ENCODE measurements at places on chromosomes 13 and 19.

DNA sequence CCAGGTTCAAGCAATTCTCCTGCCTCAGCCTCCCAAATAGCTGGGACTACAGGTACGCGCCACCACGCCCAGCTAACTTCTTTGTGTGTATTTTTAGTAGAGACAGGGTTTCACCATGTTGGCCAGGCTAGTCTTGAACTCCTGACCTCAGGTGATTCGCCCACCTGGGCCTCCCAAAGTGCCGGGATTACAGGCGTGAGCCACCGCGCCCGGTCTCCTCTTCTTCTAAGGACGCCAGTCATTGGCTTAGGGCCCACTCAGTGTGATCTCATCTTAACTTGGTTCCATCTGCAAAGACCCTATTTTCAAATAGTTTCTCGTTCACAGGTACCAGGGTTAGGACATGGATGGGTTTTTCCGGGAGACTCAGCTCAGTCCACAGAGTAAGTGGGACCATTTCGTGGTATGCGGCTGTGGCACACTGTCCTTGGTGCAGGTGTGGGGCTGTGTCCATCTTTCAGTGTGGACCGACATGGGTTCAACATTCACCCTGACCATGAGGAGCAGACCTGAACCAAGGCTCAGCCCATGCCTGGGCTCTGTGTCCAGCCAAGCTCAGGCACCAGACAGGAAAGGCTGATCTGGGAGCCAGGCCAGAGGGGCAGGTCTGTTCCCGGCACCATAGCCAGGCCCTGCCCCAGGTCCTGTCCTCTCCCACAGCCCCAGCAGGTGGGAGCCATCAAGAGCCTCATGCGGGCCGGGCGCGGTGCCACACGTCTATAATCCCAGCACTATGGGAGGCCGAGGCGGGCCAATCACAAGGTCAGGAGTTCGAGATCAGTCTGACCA is 2.8 kb upstream of the MKNK2 start:
- no peak for DNase-seq

- DNase-seq, result no peak
Measured at GRCh38 chr13:36814465-36814864, 4.6 kb upstream of the RFXAP start.

- DNase-seq, result no peak
Measured at GRCh38 chr13:51000571-51001260, 91.1 kb downstream of the RNASEH2B start.

GRCh38 chr13:30725326-30726085 is 9.8 kb upstream of the ALOX5AP start:
- DNase-seq, result no peak

GRCh38 chr13:93249364-93250306 is 23.0 kb downstream of the GPC6 start:
- no peak for DNase-seq

DNA sequence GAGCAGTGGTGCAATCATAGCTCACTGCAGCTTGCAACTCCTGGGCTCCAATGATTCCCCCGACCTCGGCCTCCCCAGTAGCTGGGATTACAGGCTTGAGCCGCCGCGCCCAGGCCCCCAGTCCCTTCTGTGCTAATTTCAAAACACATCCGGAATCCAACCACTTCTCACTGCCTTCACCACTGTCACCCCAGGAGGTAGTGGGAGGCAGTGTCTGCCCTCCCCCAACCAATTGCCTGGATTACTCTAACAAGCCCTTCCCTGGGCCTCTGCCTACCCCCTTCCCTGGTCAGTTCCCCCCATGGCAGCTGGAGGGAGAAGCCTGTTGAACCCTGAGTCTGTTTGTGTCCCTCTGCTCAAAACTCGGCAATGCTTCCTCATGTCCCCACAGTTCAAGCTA is 2.3 kb downstream of the PRAM1 start:
- no peak for DNase-seq

GRCh38 chr19:2977746-2978138 is 378 bp downstream of the TLE6 start:
- no peak for DNase-seq

- no peak for DNase-seq
Measured at GRCh38 chr19:45901432-45901911, 941 bp downstream of the MYPOP start.

DNA sequence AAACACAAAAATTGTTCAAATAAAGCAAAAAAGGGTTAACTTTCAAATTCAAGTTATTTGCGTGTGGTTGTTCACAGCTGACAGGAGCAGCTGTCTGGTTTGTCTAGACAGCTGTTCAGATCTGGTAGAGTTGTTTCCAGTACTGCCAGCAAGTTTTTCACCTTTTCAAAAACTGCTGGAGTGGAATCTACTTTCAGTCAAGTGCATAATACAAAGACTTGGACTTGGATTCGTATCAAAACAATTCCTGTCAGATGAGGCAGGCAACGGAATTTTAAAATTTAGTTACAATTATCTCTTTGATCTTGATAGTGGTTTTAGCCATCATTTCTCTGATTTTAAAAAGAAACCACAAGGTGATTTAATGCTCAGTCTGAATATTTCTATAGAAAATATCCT is 51.7 kb upstream of the EEF1AKMT1 start:
- DNase-seq, result no peak

- no peak for DNase-seq
Measured at GRCh38 chr13:77521194-77521593, 14.3 kb upstream of the SCEL start.

GRCh38 chr13:82370316-82370715 is 1512.0 kb downstream of the SLITRK1 start:
- no peak for DNase-seq

DNA sequence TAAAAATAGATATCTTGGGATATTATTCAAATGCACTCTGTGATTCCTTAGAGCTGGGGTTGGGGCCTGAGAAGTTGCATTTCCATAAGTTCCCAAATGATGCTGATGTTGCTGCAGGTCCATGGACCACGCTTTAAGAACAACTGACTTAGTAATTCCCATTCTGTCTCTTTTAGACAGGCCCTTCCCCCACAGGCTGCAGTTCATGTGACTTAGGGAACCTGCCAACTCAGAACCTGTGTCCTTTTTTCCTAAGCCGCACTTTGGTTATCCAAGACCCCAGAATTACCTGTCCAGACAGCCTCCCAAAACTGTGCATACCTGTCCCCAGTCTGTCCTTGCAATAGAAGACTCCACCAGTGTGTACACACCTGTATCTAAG is 1.7 kb upstream of the ITGBL1 start:
- no peak for DNase-seq

GRCh38 chr13:90365130-90365529 is 982.4 kb upstream of the MIR17HG start:
- DNase-seq, result no peak

DNA sequence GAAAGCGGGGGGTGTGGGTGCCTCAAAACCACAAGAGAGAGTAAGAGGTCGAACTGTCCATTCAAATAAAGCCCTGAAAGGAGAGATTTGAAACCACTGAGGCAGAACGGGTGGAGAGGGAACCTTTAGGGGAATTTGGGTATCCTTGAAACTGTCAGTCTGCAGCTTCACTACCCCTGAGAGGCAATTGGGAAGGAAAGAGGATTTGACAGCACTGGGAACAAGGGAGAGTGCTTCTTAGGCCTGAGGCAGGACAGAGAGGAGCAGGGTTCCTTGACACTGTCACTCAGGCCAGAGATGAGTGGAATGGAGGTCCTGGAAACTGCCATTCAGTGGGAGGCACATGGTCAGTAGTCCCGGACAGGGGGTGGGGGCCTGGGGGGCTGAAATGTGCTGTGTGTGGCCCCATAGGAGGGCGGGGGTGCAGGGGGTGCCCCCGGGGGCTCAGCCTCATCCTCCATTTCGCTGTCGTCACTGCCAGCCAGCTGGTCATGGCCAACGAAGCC is 5.0 kb downstream of the GFY start:
- DNase-seq, result no peak

GRCh38 chr19:996051-996838 is 4.0 kb upstream of the GRIN3B start:
- peak; percentile 47 for DNase-seq

- no peak for DNase-seq
Measured at GRCh38 chr13:52713894-52714293, 25.7 kb downstream of the CNMD start.

- DNase-seq, result no peak
Measured at GRCh38 chr19:31348481-31349159, 616 bp downstream of the TSHZ3 start.

DNA sequence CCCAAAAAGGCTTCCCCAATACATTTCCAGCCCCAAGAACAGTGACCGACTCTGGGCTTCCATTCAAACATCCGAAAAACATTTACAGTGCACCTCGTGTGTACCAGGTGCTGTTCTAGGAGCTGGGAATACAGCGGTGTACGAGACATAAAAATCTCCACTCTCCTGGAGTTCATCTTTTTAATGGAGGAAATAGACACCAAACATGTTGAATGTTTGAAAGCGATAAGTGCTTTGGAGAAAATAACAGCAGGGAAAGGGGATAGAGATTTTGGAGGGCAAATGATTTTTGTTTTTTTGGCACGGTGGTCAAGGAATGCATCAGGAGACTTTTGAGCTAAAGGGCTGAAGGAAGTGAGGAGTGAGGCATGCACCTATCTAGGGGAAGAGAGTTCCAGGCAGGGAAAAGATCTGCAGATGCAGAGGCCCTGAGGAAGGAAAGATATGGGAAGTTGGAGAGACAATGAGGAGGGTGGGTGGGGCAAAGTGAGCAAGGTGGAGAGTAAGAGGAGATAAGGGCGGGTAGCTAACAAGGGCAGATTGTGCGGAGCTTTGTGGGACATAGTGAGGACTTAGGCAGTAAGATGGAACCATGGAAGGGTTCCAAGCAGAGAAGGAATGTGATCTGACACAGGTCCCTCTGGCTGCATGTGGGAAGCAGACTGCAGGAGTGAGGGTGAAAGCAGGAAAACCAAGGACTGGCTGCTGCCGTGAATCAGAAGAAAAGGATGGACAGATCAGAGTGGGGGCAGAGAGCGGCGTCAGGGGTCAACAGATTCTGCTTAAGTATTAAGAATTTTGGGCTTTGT is 703 bp upstream of the FBL start:
- DNase-seq, result no peak

DNA sequence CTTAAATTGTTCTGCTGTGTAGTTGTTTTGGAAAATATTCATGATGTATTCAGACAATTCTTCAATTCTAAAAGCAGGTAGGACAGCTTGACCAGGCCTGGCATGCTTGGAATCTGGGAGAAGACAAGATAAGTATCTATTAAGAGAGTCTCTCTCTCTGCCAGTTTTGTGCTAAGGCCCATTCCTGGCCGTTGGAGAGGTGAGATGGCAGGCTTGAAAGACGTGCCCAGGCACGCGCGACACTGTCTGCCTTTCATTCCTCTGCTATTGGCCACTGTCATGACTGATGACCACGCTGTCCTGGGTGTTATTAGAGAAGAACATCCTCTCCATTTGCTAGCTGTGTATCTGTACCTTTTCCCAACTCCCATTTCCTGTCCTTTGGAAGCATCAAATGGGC is 90.3 kb downstream of the LHFPL6 start:
- DNase-seq, result no peak

DNA sequence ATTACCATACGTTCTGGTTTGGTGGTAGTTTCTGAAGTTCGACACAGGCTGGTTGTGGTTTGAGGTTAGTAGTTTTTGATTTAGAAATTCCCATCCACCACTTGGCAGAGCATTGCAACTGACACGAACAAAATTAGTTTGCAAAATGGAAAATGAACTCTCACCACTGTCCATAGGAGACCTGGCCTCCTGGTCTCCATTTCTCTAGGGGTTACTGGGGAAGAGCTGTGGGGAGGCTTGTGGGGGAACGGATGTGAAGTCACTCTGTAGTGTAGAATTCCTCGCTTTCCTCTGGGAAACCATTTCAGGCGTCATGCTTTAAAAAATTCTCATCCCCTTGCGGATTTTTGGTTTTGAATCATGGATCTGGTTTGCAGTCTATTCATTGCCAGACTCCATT is 321.5 kb upstream of the MAB21L1 start:
- no peak for DNase-seq

- DNase-seq, result no peak
Measured at GRCh38 chr19:49997709-49998108, 27.5 kb downstream of the VRK3 start.

GRCh38 chr19:5349041-5349440 is 8.4 kb upstream of the PTPRS start:
- DNase-seq, result no peak

- DNase-seq, result no peak
Measured at GRCh38 chr13:84684804-84685203, 802.5 kb upstream of the SLITRK1 start.

DNA sequence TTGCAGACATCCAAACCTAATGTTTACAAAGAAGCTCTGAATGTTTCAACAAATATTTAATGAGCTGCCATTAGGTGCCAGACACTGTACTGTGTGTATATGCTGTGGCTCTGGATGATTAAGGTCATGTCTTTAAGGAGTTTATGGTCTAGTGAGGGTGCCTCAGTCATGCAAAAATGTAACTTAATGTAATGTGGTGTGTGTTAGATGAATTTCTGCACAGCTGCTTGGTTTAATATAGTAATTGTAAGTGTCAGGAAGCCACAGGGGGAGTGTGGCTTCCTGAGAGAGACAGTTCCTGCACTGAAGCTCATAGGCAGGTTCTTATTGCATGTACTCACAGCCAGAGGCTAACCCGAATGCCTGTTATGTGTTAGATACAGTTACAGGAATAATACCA is 43.3 kb downstream of the SPATA13 start:
- no peak for DNase-seq

GRCh38 chr13:97245011-97245410 is 22.9 kb downstream of the MBNL2 start:
- no peak for DNase-seq

DNA sequence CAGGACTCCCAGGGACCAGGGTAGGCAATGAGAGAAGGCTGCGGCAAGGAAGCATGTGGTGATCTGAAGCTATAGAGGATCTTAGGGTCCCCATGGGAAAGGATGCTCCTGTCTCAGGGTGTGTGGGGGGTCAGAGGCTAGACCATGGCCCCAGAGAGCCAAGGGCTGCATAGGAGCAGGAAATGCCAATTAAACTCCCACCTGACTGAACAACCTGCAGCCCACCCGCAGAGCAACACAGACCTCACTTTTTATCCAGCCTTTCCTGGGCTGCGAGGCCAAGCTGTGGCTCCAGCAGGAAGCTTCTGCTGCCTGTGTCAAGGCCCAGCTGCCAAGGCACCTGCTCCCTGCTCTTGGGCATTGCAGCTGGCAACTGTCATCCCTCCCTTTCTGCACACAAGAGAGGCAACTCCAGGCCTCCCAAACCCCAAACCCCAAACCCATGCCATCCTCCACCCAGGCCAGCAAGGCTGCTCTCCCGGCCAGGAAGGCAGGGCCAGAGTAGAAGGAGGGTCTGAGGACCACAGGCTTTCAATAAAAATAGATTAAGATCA is 290.1 kb downstream of the FOXO1 start:
- no peak for DNase-seq

DNA sequence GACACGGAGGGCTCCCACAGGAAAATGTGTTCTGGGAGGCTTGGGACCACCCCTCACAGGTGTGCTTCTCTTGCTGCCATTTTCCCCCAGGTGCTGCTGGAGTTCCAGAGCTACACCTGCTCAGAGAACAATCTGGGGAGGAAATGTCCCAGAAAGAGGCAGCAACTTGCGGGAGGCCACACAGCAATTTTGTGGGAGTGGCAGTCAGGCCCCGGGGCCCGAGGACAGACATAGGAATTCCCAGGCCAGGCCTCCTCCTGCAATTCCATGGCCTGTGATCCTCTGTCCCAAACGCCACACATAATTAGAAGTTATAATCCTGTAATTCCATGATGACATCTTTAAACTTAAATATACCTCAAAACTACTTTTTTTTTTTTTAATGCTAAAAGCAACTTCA is 1.8 kb downstream of the RHPN2 start:
- no peak for DNase-seq
